Pons (tissue), 1 donor: ENCODE measurements at places on chromosomes 1 and 21.

- no peak for DNase-seq
These were observed 282.6 kb downstream of the MRPL39 start for GRCh38 chr21:25324666-25325065.

DNA sequence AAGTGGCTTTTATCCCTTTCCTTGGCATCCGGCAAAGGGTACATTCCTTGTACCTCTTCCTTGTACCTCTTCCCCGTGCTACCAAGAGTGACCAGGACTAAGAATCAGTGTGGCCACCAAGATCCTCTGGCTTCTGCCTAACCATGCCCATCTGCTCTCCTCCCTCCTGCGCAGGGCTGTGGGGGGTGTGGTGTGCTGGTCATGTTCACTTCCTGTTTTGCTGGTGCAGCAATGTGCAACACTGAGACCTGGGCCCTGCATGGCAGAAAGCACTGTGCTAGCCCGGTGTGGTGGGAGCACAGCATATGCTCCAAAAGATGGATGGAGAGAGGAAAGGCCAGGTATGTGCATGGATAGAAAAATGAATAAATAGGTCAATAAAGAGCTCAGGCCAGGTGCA is 33.3 kb upstream of the TENT5C start:
- no peak for DNase-seq

DNA sequence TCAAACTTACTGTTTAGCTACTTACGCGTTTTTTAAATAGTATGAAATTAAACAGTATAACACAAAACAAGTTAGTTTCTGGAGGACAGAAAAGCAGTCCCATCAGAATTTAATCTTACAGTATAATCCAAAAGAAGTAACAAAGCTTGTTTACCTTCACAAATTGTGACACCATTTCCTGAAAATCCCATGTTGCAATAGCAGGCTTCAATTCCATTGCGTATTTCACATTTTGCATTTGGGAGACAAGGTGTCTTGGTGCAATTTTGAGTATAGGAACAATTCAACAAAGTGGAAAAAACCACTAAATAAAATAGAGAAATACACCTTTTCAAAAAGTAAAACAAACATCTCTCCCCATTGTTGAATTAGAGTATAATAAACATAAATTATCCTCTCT is 1.6 kb downstream of the ADGRL4 start:
- DNase-seq = no peak

GRCh38 chr1:15731735-15732685 is 4.0 kb upstream of the SLC25A34 start:
- no peak for DNase-seq

DNA sequence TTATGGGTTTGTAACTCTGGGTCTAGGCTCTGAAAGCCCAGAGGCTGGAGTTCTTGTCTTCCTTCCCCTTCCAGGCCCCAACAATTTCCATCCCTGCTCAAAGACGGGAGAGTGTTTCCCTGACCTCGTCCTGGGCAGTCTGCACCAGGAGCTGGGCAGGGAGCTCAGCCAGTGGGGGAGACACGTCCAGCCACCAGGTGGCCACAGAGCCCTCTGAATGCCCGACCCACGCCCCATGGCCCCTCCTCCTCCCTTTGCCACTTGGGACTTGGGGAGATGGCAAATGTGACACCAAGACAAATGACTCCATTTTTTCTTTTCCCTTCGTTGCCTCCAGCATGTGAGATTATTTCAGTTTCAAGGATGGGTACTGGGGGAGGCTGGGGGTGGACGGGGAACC is 159.9 kb upstream of the AJAP1 start:
- DNase-seq = peak; percentile 4

GRCh38 chr1:117663156-117663902 is 57.5 kb downstream of the TENT5C start:
- DNase-seq = no peak

DNA sequence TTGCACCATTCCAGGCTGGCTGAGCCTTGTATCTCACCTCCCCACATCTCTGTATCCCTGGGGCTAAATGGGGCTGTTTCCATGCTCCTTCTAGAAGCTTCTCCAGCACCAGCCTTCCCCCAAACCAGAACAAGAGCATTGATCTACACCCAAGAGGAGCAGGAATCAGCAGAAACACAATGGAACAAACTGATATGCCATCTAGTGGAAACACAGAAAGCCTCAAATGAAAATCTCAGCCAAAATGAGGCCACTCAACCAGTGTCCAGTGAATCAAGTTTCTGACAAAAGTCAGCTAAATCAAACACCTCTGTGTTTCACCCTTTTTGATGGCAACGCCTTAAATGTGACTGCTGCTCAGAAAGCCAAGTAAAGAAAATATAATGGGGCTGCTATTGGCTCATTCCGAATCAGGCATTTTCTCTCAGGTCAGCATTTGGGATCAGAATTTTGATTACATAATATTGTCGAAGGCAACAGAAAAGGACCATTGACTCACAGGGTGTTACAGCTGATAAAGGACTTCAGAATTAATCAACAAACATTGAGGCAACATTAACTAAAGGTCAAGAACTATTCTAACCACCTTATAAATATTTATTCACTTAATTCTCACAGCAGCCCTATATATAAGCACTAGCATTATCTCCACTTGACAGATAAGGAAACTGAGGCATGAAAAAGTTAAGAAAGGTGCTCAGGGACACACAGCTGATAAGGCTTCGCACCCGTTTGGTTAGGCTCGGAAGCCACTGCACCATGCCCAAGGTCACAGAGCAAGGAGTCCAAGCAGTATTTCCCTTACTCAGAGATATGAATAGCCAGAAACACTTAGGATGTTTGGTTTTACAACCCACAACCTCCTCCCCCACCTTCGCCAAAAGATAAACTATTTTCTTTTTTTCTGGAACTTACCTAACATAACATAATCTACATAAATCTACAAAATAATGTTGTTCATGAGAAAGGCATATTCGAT is 85.8 kb upstream of the KCNJ15 start:
- DNase-seq = no peak

GRCh38 chr1:150842964-150843363 is 33.4 kb downstream of the ARNT start:
- DNase-seq = no peak

DNA sequence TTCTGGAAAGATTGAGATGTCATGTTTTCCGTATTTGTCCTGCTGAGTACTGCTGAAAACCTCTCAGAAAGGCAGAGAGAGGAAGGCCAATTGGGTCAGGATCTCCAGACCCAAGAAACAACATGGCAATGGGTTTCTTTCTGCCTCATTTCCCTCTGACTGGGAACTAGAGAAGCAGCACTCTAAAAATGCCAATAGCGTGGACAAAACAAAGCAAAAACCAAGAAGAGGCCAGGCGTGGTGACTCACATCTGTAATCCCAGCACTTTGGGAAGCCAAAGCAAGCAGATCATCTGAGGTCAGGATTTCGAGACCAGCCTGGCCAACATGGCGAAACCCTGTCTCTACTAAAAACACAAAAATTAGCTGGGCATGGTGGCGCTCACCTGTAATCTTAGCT is 18.3 kb downstream of the TNFRSF9 start:
- DNase-seq = no peak

DNA sequence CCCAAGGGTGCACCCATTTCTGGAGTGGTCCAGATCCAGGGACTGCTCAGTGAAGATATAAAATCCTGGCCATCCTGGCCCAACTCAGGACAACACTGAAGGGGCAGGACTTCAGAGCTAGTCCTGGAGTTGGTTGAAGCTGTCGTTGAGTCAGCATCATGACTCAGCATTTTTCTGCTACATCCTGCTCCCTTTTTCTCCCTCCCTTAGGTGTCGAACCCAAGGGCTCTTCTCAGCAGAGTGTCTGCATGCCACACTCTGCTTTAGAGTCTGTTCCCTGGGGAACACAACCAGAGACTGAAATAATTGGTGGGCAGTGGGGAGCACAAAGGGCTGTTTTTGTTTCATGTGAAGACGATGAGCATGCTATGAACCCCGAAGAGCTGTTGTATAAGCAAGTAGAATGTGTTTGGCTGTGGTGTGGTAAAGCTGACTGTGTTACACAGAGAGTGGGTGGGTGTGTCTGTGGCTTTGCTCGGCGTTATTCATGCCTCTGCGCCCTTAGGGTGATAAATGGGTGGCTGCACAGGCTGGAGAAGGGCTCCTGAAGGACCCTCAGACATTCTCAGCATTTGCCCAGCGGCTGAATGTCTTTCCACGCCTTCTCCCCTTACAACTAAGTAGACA is 167.2 kb downstream of the CYYR1 start:
- peak; percentile 14 for DNase-seq

GRCh38 chr1:44812822-44813543 is 4.7 kb downstream of the BTBD19 start:
- no peak for DNase-seq
